ENCODE measurements at places on chromosomes 6 and 20. TPM values are rescaled to one million over a fixed set of nuclear protein-coding genes. Genes with fewer than 3 reads are reported as not detected.

Gene CUTA
- total RNA-seq: 207 TPM

Gene PPP1R3G
- total RNA-seq: 0.24 TPM

DNA sequence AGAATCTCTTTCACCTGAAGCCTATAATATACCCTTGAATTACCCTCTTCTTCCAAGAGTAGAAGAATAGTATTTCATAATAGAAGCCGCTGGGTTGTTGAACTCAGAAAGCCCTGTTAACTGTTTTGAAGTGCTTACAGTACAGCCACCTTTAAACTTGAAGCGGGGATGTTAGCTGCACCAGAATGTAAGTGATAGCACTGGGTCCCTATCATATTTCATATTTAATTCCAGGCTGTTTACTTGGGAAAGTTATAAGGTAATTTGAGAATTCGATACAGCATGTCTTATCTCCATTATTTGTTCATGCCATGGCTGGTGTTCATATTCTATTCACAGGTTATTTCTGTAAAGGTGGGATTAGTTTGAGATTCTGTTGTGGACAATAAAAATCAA is 63.5 kb upstream of the VSTM2L start:
- no peaks in the 10 kb centered on the region for H3K27me3 ChIP-seq
- no peak overlapping the region for H3K27ac ChIP-seq
- no peak for DNase-seq
- 0 out of 2 replicates have a peak, but pooled peaks cover 5% of the 10 kb centered on the region for H3K36me3 ChIP-seq
- H3K4me1 ChIP-seq: no peaks in the 10 kb centered on the region
- no peak overlapping the region for H3K4me3 ChIP-seq

DNA sequence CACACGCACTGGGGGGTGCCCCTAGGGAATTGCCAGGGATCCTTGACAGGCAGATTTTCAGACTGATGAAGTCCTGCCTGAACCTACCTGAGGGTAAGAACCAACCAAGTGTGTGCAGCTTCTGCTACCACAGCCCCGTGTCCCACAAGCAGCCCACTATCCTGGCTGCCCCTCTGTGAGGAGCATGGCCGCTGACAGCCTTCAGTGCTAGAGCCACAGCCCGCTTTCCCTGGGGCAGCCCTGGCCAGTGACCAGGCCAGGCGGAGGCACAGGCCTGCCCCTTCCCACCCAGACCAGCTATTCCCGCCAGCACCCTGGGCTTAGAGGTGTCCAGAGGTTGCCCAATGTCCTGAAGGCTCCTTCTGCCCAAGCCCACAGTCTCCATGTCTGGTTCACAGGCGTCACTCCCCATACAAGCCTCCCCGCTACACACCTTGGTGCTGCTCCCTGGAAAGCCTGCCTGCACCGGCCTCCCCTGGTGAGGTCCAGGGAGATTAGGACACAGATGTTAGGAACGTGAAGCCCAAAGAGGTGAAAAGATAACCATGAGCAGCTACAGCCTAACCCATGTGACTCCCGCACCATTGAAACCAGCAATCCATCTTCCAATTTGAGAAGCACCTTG is 207.0 kb downstream of the SYNDIG1 start:
- no peak overlapping the region for H3K27ac ChIP-seq
- H3K4me3 ChIP-seq: no peak overlapping the region
- DNase-seq: no peak

Data from GM23338 (cell line).